ENCODE measurements at places on chromosomes 4 and X. TPM values are rescaled to one million over a fixed set of nuclear protein-coding genes. Genes with fewer than 3 reads are reported as not detected.

GRCh38 chr4:76658231-76659102 is 223.4 kb downstream of the SHROOM3 start:
- DNase-seq = no peak

- no peak for DNase-seq
These were observed 194.4 kb upstream of the PDE5A start for GRCh38 chr4:119823045-119823444.

- DNase-seq = no peak
These were observed 217.3 kb downstream of the SPANXN1 start for GRCh38 chrX:145464650-145465049.

GRCh38 chrX:115233497-115234455 is at the start of gene LRCH2:
Gene LRCH2 (minus strand): TSS chrX:115234096. CDS start chrX:115234041, 55 bp downstream.
- no peak for DNase-seq

GRCh38 chr4:116066711-116067245 is 953.4 kb upstream of the NDST4 start:
- no peak for DNase-seq

DNA sequence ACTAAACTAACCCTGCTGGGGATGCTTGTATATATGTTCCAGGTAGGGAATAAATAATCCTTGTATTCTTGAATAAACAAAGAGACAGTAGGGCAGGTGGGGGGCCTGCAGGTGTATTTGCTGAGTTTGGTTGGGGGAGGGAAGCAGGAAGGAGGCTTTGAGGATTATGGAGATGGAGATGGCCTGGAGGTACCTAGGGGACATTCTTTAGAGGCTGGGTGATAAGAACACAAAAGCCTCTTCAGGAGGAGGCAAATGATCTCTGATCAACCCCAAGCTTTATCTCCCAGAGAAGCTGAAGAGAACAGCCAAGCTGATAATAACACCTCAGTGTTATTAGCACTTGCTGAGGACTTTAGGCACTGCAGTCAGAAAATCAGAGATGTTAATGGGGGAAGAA is 187.7 kb downstream of the MGST2 start:
- DNase-seq = no peak

- no peak for DNase-seq
These were observed 53.1 kb downstream of the MAP3K15 start for GRCh38 chrX:19462231-19462630.

DNA sequence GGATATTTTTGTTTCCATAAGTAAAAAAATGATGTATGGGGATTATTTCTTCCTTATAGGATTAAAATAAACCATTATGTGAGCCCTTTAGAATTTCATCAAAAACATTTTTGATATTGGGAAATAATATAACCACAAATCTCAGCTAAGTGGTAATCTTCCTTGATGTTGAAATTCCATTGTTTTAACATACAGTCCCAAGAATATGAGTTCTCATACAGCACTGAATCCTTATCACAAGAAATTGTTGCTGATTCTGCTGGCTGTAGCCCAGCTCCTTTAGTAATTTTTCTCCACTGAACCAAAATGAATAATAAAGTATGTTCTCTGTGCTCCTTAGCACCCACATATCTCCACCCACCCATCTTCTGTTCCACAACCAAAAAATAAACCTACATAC is 41.9 kb upstream of the FAM47B start:
- DNase-seq = no peak

DNA sequence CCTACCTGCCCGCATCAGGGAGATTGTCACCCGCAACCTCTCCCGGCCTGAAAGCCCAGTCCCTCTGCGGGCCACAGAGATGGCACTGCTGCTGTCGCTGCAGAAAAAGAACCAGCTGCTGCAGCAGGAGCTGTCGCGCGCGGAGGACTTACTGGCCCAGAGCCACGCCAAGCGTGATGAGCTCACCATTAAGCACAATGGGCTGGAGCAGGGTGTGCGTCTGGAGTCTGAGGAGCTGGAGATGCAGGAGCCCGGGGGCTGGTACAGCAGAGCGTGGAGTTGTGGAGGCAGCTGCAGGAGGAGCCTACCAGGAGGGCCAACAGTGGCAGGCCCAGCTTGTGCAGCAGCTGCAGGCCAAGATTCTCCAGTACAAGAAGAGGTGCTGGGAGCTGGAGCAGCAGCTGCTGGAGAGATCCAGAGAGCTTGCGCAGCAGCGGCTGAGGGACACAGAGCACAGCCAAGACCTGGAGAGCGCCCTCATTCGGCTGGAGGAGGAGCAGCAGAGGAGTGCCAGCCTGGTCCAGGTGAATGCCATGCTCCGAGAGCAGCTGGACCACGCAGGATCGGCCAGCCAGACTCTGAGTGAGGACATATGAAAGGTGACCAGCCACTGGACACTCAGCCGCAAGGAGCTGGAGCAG is 11.3 kb downstream of the SMIM10L2A start:
- no peak for DNase-seq

DNA sequence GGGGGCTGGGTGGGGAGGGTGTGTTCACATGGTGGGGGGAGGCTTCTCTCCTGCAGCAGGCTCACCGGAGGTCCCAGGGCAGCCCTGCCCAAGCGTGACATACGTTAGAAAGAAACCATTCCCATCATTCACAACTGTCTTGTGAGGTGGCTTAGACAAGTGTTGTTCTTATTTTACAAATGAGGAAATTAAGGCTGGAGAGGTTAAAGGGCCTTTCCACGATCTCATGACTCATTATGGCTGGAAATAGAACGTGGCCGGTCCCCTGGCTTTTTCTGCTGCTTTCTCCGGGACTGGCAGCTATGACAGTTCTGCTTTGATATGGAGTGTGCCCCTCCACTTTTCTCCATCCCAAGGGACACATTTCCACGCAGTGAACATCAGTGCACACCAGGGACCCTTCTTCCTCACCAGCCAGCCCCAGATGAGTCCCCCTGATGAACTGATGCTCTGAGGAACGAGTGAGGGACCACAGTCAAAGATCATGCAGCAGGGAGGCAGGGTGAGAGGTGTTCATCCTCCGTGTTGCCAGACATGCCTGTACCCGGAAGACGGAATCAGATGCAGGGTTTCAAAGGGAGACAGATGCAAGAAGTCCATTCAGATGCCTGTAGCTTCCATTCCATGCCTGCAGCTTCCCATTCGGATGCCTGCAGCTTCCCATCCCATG is 64.0 kb upstream of the ACSL1 start:
- DNase-seq = no peak

GRCh38 chr4:7210824-7211223 is 18.5 kb downstream of the SORCS2 start:
- no peak for DNase-seq

- no peak for DNase-seq
These were observed 4.0 kb downstream of the C4orf46 start for GRCh38 chr4:158667651-158668198.

DNA sequence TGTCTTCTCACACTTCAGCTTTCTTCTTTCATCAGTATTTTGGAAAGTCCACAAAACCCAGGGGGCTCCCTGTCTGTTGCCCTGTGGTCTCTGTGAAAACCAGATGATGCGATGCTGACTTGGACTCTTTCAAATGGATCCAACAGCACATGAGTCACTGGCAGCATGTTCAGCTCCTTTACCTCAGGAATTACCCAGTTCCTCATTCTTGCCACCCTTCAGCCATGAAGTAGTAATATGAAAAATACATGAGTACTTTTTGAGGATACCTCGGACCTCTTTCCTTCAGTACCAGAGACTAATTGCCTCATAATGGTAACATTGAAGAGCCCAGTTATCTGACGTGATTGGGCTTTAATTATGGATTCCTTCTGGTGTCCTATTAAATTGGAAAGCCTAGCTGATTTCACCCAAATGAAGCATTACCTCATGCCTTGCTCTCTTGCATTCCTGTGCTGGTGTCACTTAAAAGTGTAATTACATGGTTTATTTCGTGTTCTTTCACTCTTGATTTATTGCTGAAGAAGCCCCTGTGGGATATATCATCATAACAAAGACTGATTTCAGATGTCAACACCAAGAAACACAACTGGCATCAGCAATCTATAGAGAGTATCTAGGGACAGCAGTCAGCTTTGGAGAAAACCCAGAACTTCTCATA is 63.4 kb downstream of the NFKB1 start:
- DNase-seq = no peak

GRCh38 chr4:54942721-54943120 is 182.7 kb downstream of the KDR start:
- no peak for DNase-seq

- DNase-seq = no peak
These were observed 17.1 kb upstream of the GPRIN3 start for GRCh38 chr4:89324671-89325070.

- DNase-seq = no peak
These were observed 91.9 kb downstream of the CHST7 start for GRCh38 chrX:46665232-46666152.

GRCh38 chr4:170102426-170102825 is 12.7 kb upstream of the AADAT start:
- DNase-seq = no peak

Gene GDI1
- total RNA-seq = 278 TPM

Gene EIF2S3
- 52.1 TPM for total RNA-seq

Gene PASD1
- not detected for total RNA-seq

Gene EDNRA
- 2.4 TPM for total RNA-seq

Gene MAGEB17
- total RNA-seq = not detected

Gene STPG2
- total RNA-seq = not detected

Gene MAGEA12
- total RNA-seq = not detected

Gene F8
- total RNA-seq = 4.2 TPM

Measured in Peyer's patch (tissue), 4 donors.